Upper lobe of left lung (tissue), 6 donors: ENCODE measurements at places on chromosomes 16 and 17. TPM values are rescaled to one million over a fixed set of nuclear protein-coding genes. Genes with fewer than 3 reads are reported as not detected.
A peak's percentile ranks its signal among the peaks of the same experiment; 100 is the strongest.

DNA sequence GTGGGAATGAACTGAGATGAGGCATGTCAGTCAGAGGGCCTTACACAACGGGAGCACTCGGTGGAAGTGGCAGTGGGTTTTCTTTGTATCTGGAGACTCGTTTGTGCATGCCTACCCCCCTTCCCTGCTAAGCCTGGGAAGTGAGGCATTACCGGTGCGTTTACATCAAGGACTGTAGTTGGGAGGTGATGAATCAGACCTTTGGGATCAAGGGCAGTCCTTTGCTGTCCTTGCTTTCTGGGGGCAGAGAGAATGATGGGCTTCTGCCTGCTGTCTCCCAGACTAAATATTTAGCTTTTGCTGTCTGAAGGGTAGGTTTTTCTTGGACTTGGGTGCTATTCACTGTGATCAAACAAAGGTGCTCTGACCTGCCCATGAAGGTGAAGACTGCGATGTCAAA is 83.0 kb downstream of the WWP2 start:
- H3K36me3 ChIP-seq: peaks cover 12% of the 10 kb centered on the region
- H3K27me3 ChIP-seq: no peaks in the 10 kb centered on the region
- DNase-seq: no peak
- H3K4me3 ChIP-seq: no peak overlapping the region
- H3K27ac ChIP-seq: no peak overlapping the region

- peak; percentile 95 for DNase-seq
- peak within 1 kb of the TSS; percentile 99 for H3K4me3 ChIP-seq
- H3K27ac ChIP-seq: peak within 1 kb of the TSS; percentile 70
- H3K4me1 ChIP-seq: peaks cover 31% of the 10 kb centered on the region
- H3K36me3 ChIP-seq: peaks cover 7% of the 10 kb centered on the region
Measured at GRCh38 chr17:2029911-2030778, at the start of gene DPH1. Gene DPH1 (plus strand): TSS chr17:2030153. CDS start chr17:2030170, 17 bp downstream.

- no peaks in the 10 kb centered on the region for H3K27me3 ChIP-seq
- no peaks in the 10 kb centered on the region for H3K36me3 ChIP-seq
- no peaks in the 10 kb centered on the region for H3K4me1 ChIP-seq
- peak; percentile 69 for DNase-seq
Measured at GRCh38 chr17:28240688-28241340, 78.2 kb upstream of the TMEM97 start.

Gene APOBR
- total RNA-seq: 17.9 TPM

Gene FN3K
- 39.6 TPM for total RNA-seq

Gene MPG
- total RNA-seq: 88.0 TPM

Gene KCNH4
- total RNA-seq: not detected
